NCI-H345 (cell line): ENCODE measurements at places on chromosomes 13 and 19.

GRCh38 chr13:48585456-48585840 is 52.6 kb upstream of the RCBTB2 start:
- DNase-seq = no peak

- peak; percentile 86 for DNase-seq
These were observed at the start of gene ZNF665 for GRCh38 chr19:53192771-53193534. Gene ZNF665, minus strand, starts transcription at chr19:53193358. Its CDS starts 10,460 bp downstream, at chr19:53182898.

GRCh38 chr19:51065221-51065960 is 499 bp upstream of the KLK13 start:
- DNase-seq = no peak

GRCh38 chr13:95530178-95530577 is 22.3 kb upstream of the CLDN10 start:
- DNase-seq = peak; percentile 64

DNA sequence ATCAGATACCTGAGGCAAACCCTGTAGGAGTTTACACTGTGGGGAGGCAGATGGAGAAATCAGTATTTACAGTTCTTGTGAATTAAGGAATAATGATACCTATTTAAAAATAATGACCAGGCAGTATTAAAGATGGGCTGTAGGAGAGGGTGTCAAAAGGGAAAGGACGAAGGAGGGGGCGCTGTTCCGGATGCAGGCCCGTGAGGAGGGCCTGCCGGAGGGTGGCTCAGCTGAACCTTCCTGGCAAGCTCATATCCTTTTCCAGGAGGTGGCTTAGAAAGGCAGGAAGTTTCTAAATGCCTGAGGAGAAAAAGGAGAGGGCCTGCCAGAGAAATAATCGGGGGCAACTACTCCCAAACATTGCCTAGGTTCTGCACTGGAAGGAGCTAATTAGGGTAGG is 46.6 kb downstream of the MBNL2 start:
- no peak for DNase-seq
